Esophagus squamous epithelium (tissue), 5 donors: ENCODE measurements at places on chromosomes 3 and 15.

- no peak for DNase-seq
Measured at GRCh38 chr3:106261915-106262683, 393.3 kb upstream of the CBLB start.

GRCh38 chr3:138465925-138466324 is 31.5 kb downstream of the ESYT3 start:
- DNase-seq = no peak

DNA sequence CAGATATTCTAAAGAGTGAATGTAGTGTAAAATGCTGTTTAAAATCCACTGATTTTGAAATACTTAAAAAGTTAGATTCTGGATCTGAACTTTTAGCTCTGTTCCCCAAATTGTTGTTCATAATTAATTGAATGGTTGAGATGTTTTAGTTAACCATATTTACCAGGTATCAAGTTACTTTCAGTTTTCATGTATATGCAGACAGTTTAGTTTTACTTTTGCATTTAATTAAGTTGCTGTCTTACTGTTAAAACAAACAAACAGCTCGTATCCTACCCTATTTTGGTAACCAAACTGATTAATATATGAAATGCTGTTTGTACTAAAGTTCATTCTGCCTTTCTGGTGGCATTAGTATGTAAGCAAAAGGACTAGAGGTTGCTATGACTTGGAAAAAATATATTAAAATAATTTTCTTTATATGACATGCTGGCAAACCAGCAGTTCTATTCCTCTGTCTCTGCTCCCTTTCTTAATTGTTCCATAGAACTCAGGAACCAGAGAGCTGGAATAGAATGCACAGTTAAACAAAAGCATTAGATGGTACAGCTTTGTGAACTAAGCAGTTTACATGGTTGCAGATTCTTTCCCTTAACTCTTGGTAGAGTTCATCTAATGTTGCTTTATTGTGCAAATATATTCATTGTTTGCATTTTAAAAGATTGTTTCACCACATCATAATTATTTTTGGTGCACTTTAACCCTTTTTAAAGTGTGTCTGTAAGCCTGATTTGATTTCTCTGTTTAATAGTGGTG is 39.5 kb upstream of the SCAANT1 start:
- DNase-seq = no peak

DNA sequence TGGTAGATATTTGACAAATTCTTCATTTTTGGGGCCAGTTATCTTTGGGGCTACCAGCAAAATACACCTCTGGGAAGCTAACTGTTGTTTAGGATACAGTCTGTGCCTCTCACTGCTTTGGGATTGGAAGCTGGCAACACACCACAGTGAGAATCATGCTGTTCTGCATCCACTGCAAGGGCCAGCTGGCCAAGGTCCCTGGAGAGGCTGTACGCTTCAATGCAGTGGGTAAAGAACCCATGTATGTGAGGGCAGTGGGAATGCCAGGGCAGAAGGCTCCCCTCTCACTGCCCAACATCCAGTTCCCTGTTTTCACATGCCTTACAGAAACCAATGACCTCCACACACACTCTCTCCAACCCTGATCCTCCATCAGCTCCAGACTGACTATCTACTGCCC is 20.1 kb downstream of the ZDHHC3 start:
- DNase-seq = no peak

DNA sequence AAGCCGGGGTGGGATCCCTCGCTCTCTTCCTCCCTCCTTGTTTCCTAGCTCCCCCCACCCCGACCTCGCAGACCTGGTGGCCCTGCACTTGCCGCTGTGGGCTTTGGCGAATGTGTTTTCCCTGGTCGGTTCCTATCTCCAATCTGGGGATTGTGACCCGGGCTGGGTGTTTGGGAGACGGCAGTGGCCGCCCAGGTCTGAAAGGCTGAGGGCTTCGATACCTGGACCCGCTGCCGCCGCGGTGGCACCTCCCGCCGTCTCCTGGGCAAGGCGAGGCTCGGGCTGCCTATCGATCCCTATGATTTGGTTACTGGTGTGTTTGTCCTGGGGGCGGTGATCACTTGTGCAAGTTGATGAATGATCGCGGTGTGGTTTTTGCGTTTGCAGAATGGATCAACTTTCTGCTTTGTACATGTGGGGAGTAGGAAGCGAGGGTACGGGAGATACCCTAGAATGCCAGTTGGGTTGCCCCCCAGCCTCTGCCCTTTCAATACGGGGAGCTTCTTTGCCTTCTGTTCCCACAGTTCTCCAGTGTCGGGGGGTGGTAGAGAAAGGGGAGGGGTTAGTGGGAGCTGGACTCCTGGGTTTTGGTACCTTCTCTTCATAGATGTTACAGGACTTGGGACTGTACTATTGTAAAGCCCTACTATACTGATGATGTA is 3.0 kb downstream of the BBX start:
- DNase-seq = no peak

DNA sequence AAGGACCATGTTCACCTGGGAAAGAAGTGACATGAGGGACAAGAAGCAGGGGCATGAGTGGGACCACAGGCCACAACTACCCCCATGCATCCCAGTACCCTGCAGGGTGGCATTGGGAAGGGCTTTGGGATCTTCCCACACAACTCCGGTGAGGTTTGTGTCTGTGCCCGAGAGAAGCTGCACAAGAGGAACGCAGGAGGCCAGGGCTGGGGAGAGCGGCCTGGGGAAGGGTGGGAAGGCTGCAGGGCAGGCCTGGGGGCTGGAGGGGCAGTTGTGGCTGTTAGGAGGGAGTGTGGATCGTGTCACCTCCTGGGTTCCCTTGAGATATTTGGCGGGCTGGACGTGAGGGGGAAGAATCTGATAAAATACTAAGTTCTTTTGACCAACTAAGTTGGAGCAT is 25.3 kb upstream of the MFSD1 start:
- no peak for DNase-seq

- no peak for DNase-seq
Measured at GRCh38 chr15:73244333-73244732, 124.4 kb downstream of the HCN4 start.

DNA sequence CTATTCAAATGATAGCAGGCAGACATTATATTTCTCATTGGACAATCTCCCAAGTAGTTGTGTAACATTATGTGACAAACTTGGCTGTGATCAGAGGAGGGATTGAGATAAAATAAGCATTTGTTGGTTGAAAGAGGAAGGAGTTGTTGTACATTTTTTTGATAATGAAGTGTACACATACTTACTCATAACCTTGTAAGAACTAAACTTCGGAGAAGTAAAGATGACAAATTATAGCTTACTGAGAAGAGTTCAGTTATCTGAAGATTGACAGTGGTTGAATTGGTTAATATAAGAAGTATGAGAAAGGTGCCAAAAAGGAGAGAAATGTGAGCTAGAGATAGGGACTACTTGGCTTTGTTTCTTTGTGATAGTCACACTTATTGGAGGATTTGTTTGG is 32.6 kb downstream of the STT3B start:
- no peak for DNase-seq
